Chondrocyte (in vitro differentiated cells): ENCODE measurements at places on chromosomes 1 and 21. TPM values are rescaled to one million over a fixed set of nuclear protein-coding genes. Genes with fewer than 3 reads are reported as not detected.

DNA sequence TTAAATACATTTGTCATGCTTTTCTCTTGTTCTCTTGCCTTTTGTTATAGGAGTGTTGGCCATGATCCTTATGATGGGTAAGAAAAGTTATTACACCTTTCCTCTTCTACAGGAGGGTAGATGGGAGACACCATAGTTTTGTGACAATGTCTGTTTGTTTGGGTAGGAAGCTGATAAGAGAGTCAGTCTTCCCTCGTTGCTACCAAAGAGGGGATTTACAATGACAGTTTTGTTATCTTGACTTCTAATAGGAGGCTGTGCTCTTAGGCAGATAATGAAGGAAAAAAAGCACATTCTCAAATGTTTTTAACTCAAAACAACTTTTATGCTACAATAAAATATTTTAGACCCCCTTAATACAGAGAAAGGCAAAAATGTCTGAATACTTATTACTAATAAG is 48.0 kb upstream of the WLS start:
- no peak for DNase-seq

GRCh38 chr1:231359113-231359512 is 21.0 kb downstream of the SPRTN start:
- no peak for DNase-seq

- no peak for DNase-seq
Measured at GRCh38 chr1:188169971-188170370, 1341.2 kb downstream of the PLA2G4A start.

- DNase-seq, result no peak
Measured at GRCh38 chr21:35197992-35198431, 148.9 kb upstream of the RUNX1 start.

GRCh38 chr21:26843933-26844257 is 1.3 kb downstream of the ADAMTS1 start:
- no peak for DNase-seq

DNA sequence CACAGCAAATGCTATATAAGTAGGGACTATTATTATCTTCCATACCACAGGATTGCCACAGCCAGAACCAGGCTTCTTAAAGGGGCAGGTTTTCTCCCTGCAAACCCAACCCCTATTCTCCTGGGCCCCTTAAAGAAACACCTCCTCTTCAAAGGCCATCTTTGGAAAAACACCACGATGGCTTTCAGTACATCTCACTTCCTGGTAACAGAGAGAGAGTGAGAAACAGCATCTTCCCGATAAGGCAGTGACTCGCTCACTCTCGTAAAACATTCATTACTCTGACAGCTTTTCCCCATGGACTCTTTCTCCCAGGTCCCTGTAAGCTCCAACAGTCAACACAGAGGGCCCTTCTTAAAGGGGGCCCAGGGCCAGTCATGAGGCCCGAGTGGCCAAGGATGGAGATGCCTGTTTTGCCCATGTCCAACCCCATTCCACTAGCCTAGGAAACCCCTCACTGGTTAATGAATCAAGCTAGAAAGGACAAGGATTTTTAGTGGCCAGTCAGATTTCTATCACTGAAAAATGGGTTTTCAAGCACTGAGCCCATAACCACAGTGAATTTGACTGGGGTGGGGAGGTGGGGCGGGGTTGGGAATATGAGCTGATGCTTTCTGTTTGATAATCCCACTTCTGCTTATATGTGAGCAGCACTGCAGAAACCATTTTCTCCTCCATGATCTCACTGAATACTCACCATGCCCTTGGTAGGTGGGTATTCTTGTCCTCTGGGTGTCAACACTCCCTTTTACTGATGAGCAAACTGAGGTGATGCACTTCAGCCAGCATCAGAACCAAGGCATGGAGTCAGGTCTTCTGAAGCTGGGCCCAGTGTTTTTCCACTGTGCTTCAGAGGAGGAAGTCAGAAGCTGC is 3.6 kb upstream of the NAV1 start:
- DNase-seq, result no peak

DNA sequence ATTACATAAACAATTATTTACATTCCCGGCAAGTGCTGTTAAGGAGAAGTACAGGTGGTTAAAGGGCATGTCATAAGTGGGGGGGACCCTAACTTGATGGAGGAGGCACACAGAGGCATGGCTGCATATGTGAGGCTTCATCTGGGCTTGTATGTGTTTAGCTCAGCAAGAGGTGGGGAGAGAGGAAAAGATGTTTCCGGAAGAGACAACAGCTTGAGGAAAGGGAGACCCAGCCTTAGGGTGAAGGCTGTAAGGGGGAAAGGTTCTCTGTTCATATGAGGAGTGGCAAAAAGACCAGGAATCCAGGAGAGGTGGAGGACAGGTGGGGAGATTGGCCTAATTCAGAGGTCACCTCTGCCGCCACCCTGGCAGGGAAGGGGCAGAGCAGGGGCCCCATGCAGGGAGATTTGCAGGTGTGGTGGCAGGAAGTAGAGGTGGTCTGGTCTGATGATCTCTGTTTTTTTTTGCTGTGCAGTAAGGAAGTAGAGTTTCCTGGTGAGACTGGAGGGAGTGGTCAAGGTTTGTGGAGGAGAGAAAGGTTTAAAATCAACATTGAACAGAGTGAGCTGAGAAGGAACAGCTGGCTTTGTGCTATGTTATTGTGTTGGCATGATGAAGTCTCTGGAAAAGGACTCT is 9.0 kb downstream of the TRAF5 start:
- DNase-seq, result no peak

DNA sequence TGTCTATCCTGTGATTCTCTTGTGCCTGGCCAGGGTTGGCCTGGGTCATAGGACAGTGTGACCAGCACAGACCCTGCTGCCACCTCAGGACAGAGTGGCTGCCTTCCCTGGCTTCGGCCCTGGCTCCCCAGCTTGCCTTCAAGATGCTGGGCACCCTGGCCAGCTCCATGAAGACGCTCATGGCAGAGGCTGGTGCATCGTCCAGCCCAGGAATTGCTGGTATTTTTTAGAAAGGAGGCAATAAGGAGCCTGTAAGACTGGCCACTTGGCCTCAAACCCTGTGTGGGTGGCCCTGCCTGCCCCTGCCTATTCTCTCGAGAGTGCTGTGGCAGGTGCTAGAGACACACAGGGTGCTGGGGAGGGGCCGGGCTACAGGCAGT is 70.4 kb upstream of the ACTRT2 start:
- DNase-seq, result peak; percentile 59

DNA sequence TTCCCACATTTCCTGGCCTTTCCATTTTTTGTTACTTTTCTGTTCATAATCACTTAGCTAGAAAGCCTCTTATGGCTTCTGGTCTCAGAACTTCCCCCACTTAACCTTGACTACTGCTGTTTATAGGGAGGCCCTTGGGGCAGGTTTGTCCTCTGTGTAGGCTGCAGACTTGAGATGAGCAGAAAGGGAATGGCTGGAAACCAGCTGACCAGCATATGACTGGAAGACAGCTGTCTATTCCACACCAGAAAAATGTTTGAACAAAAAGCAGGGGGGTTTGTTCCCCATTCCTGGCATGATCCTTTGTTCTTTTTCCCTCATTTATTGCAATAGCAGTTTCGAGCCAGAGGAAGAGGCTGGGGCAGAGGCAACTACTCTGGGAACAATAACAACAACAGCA is 4.9 kb upstream of the SH3D21 start:
- no peak for DNase-seq

- no peak for DNase-seq
Measured at GRCh38 chr1:241962153-241962552, 4.6 kb downstream of the BECN2 start.

- no peak for DNase-seq
Measured at GRCh38 chr1:227437495-227438008, 119.3 kb upstream of the CDC42BPA start.

GRCh38 chr1:155170101-155170785 is 2.9 kb downstream of the KRTCAP2 start:
- DNase-seq, result no peak

DNA sequence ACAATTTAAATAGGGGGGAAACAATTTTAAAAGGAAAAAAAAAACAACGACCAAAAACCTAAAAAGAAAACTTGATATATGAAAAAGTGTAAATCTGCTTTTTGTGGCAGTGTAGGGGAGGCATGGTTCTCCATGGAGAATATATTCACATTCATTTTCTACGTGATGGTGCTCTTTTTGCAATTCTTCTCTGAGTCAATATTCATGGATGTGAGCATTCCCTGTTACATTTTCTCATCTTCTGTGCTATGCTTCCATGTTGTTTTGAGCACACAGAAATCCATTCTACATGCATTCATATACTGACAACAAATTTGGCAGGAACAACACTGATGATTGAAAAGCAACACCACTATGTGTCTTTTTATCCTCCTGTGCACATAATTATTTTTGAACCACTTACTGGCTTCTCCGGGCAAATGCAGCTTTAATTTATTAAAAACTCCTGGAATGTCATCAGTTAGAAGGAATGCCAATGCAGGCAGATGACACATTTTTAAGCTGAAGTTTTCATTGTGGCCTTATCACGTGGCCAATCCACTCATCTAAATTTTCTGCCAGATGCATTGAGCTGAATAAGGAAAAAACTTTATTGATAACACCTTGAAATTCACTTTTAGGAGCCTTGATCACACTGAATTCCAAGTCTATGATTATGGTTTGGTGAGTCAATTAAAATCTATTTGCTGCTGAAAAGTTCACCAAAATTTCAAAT is 590.6 kb downstream of the NUF2 start:
- DNase-seq, result no peak

GRCh38 chr1:8816831-8817411 is 519 bp downstream of the RERE start:
- no peak for DNase-seq

DNA sequence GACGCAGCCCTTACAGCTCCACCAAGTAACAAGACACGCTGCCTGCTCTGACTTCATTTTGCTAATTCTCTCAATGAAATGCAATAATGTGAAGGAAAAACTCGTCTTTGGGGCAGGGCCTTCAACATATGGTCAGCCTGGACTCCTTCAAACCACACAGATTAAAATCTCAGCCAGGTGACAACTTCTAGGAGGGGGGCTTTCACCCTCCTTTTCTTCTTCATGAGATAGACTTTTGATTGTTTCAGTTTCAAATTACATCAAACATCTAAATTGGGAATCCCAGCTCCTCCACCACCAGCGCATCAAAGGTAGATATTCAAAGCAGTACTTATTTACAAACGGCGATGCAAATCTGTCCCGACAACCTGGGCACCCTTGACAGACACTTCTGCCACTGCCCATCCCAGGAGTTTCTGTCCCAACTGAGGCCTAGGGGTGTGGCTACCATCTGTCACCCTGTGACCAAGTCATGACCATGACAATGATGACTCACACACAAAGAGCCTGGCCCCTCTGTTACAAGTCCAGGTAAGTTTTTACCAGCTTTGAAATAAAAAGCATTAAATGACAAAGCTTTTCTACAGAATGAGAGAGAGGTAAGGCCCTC is 29.7 kb downstream of the SSBP3 start:
- no peak for DNase-seq

- DNase-seq, result no peak
Measured at GRCh38 chr1:181538836-181539235, 55.5 kb downstream of the CACNA1E start.

- no peak for DNase-seq
Measured at GRCh38 chr1:113292603-113293255, 97.6 kb upstream of the MAGI3 start.

DNA sequence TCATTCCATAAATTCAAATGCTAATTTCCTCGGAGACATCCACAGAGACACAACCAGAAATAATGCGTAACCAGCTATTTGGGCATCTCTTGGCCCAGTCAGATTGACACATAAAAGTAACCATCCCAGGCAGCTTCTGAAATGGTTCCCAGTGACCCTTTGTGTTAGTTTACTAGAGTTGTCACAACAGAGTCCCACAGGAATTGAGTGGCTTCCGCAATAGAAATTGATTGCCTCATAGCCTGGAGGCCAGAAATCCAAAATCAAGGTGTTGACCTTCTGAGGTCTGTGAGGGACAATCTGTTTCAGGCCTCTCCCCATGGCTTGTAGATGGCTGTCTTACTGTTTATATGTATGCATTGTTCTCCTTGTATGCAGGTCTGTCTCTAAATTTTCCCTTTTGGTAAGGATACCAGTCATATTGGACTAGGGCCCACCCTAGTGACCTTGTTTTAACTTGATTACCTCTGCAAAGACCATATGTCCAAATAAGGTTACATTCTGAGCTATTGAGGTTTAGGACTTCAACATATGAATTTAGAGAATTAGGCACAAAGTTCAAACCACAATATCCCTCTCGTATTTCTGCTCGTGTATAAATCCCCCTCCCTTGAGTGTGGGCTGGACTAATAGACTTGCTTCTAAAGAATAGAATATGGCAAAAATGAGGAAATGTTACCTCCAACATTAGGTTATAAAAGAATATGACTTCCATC is 78.2 kb upstream of the FGGY start:
- DNase-seq, result no peak

DNA sequence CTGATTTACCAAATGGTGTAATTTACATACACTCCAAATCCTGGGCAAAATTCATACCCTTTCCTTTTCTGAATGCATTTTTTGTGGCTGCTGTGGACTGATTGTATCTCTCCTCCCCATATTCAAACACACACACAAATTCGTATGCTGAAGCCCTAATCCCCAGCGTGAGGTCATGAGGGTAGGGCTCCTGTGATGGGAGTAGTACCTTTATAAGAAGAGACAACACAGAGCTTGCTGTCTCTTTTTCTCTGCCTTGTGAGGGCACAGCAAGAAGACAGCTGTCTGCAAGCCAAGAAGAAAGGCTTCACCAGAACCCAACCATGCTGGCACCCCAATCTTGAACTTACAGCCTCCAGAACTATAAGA is 24.4 kb downstream of the DUSP10 start:
- DNase-seq, result no peak

- no peak for DNase-seq
Measured at GRCh38 chr1:109151146-109151990, 37.5 kb downstream of the ELAPOR1 start.

GRCh38 chr1:202728951-202729350 is 18.7 kb upstream of the SYT2 start:
- no peak for DNase-seq

- no peak for DNase-seq
Measured at GRCh38 chr1:23964790-23965740, 5.4 kb downstream of the PNRC2 start.

LMX1A gene
- not detected in 3 replicates for total RNA-seq

OR2T33 gene
- not detected in 3 replicates for total RNA-seq

PHLDA3 gene
- 111 to 120 TPM (median 115 TPM) in 3 replicates for total RNA-seq

KRTAP21-2 gene
- total RNA-seq, result not detected in 3 replicates

RHOU gene
- 3.8 to 6.0 TPM (median 5.9 TPM) in 3 replicates for total RNA-seq

EIF3I gene
- total RNA-seq, result 120 to 142 TPM (median 131 TPM) in 3 replicates

NBPF4 gene
- not detected in 3 replicates for total RNA-seq

NOS1AP gene
- 4.5 to 6.2 TPM (median 5.1 TPM) in 3 replicates for total RNA-seq

CHI3L2 gene
- not detected in 3 replicates for total RNA-seq

PAQR6 gene
- total RNA-seq, result 4.9 to 6.9 TPM (median 4.9 TPM) in 3 replicates

EPHB2 gene
- total RNA-seq, result 44.6 to 57.5 TPM (median 48.0 TPM) in 3 replicates

LYPLA2 gene
- 39.8 to 43.0 TPM (median 40.4 TPM) in 3 replicates for total RNA-seq

SLC39A1 gene
- 83.5 to 87.8 TPM (median 85.6 TPM) in 3 replicates for total RNA-seq

TRIM67 gene
- 1.2 to 2.9 TPM (median 1.6 TPM) in 3 replicates for total RNA-seq

CCDC18 gene
- total RNA-seq, result 2.9 to 5.7 TPM (median 3.6 TPM) in 3 replicates

SRGAP2 gene
- 43.0 to 65.2 TPM (median 50.4 TPM) in 3 replicates for total RNA-seq

NRDC gene
- 121 to 146 TPM (median 122 TPM) in 3 replicates for total RNA-seq
